CD4-positive, alpha-beta T cell treated with Interleukin-17A for 1 hour (primary cell): ENCODE measurements at places on chromosomes 11 and 22.

DNA sequence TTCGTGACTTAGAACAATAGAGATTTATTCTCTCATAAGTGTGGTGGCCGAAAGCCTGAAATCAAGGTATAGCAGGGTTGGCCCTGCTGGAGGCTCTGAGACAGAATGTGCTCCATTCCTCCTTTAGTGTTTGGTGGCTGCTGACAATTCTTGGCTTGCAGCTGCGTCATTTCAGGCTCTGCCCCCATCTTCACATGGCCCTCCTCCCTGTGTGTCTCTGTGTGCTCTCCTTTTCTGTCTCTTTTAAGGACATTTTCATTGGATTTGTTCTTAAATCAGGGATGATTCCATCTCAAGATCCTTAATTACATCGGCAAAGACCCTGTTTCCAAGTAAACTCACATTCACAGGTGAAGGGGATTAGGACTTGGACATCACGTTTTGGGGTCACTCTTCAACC, 10.2 kb upstream of the APOL6 start:
- no peak for DNase-seq

DNA sequence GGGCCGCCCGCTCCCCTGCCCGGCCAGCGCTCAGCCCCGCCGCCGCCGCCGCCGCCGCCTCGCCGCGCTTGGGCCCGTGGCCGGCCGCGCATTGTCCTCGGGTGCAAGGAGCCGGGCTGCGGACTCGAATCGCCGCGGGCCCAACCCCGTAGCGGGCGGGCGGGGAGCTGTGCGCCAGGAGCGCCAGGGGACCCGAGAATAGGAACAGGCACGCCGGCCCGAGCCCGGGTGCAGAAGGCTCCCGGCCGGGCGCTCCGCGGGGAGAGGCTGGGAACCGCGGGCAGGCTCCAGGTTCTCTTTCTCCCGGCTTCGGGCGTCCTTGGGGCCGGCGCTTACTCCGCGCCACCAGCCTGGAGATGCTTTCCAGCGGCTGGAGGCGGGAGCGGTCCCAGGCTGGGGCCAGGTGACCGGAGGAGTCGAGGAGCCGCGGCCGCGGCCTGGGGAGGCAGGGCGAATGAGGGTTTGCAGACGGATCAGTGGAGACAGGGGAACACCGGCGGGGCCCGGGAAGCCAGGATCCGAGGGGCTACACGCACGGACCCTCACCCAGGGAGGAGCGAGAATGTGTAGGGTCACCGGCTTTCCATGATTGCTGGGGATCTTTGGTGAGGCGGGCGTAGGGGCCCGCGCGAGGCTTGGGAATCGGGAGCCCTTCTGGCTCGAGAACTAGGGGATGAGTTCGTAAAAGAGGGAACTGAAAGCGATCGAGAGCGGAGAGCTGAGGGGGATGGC, 726 bp downstream of the PKNOX2 start:
- no peak for DNase-seq

DNA sequence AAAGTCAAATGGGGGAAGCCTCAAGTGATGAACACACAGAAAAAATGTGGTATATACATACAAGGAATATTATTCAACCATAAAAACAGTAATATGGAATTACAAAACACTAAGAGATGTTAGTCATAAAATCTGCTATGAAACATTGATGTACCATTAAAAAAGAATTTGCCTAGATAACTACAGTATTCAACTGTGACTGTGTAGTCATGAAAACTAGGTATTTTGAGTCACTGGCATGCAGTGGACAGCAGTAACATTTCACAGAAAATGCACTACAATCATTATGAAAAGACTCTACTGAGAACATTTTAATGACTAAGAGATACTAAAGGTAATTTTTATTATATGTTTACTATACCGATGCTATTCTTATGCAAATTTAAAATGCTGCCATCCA, 11.7 kb downstream of the ZNF195 start:
- no peak for DNase-seq

GRCh38 chr11:93936460-93936859, 84.7 kb upstream of the HEPHL1 start:
- no peak for DNase-seq

GRCh38 chr11:3815845-3816244, 7.5 kb downstream of the PGAP2 start:
- no peak for DNase-seq

GRCh38 chr11:1121331-1121812, 36.4 kb upstream of the MUC5AC start:
- DNase-seq: no peak

GRCh38 chr22:34414467-34415440, 494.5 kb upstream of the LARGE1 start:
- no peak for DNase-seq

DNA sequence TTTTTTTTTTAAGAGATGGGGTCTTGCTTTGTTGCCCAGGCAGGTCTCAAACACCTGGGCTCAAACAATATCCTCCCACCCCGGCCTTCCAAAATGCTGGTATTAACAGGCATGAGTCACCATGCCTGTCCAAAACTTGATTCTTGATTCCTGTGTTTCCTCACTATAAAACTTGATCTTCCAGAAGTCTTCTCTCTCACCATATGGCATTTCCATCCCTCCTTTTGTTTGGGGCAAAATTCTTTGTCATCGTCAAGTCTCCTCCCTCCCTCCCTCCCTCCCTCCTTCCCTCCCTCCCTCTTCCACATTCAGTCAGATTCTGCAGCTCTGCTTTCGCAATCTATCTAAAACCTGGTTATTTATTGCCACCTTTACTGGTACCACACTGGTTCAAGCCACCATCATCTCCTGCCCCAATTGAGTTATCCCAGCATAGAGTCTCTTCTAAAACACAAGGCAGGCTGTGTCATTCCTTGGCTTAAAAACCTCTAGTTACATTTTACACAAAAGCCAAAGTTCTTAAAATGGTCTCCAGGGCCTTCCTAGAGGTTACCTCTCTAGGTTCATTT, 65.0 kb upstream of the HORMAD2 start:
- no peak for DNase-seq

GRCh38 chr11:125951731-125952130, 5.9 kb downstream of the VSIG10L2 start:
- DNase-seq: no peak

DNA sequence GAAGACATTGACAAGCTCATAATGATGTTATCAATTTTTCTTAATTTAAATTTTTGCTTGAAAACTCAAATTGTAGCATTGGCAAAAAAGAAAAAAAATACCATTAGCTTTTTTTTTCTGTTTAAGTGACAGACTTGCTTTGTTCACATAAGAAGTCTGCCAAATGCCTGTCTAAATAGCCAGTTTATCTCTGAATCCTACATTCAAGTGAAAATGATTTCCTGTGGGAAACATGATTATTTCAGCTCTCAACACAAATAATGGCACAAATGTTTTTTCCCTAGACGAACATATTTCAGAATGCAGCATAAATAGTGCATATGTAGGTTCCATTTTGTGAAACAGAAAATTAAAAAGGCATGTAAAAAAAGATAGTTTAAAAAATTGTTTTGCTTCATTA, 23.5 kb downstream of the TYR start:
- DNase-seq: no peak

- no peak for DNase-seq
These were observed 33.8 kb downstream of the RAB30 start for GRCh38 chr11:83037877-83038276.

DNA sequence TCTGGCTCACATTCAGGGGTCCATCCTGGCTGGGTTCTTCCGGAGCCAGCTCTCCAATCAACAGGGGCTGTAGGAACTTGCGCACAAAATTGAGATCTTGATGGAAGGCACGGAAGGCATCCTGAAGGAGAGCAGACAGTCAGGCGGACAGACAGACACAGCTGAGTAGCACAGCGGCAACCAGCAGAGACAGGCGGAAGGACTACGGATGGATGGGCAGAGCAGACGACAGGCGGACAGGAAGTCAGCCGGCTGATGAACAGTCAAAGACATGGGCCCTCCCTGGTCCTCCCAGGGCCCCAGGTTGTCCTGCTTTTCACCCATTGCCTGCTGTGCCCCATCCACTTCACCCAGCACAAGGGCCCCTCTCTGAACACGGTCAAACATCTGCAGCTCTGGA, 11.3 kb downstream of the FADS3 start:
- DNase-seq: no peak
